NT2/D1 (cell line): ENCODE measurements at places on chromosomes 11 and 22.
A peak's percentile ranks its signal among the peaks of the same experiment; 100 is the strongest.

DNA sequence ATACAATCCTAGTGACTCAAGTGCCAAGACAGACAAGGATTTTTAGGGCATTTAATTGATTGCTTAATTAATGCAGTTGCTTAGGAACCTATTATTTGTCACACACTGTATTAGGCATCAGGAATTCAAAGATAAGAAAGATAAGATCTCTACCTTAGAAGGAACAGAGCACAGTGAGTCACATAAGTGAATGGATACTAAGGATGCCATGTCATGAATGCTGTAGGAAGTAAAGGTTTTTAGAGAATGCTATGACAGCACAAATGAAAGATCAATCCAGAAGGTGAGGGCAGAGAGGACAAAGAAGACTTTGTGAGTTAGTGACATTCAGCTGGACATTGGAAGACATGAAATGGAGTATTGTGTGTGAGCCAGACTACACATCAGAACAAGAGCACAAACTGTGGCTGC, 147.9 kb upstream of the DDI1 start:
- DNase-seq = no peak

DNA sequence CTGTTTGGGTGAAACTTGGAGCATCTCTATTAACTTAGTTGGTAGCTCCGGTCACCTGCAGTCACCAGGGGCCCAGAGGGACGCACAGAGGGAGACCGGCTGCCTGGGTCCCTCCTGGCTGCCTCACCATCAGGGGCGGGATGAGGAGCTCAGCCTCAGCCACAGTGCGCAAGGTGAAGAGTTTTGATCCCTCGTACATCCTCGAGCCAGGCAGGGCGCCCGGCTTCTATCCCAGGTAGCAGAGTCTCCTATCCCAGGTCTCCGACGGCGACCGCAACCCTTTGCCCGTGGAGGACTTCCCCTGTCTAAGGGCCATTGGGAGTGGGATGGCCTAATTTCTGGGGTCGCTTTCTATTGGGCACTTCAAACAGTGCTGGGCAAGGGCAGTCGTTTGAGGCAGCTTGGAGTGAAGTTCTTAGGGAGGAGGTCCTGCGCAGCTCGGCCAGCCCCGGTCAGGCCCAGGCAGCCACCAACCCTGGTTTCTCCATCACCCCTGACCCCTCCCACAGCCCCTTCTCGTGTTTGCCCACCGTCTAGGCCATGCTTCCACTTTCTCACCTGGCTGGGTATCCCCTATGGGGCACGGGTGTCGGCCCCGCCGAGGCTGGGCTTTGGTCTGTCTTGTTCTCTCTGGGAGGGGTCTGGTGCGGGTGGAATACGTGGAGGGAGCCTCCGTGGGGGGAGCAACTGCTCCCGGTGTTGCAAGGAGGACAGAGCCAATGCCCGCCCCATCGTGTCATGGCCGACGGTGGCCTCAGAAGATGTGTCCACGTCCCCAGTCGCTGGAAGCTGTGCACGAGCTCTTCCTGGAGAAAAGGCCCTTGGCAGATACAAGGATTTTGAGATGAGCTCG, 3.6 kb upstream of the MRGPRG start:
- DNase-seq = no peak

GRCh38 chr11:60301178-60301577, 20.7 kb downstream of the MS4A4A start:
- no peak for DNase-seq

DNA sequence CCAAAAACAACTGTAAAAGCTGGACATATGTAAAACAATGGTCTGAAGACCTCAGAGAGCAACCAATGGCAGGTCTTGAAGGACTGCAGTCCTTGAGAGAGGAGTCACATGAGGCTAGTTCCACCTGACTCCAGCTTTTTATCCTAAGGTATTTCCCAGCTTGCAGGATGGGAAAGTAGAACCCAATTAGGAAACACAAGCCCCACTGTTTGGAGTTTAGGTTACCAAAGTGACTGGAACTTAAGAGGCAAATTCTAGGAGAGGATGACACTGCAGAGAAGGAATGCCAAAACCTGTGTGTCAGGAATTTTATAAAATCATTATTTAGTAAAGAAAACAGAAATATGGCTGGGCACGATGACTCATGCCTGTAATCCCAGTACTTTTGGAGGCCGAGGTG, 18.4 kb downstream of the OR2AT4 start:
- peak; percentile 15 for DNase-seq

DNA sequence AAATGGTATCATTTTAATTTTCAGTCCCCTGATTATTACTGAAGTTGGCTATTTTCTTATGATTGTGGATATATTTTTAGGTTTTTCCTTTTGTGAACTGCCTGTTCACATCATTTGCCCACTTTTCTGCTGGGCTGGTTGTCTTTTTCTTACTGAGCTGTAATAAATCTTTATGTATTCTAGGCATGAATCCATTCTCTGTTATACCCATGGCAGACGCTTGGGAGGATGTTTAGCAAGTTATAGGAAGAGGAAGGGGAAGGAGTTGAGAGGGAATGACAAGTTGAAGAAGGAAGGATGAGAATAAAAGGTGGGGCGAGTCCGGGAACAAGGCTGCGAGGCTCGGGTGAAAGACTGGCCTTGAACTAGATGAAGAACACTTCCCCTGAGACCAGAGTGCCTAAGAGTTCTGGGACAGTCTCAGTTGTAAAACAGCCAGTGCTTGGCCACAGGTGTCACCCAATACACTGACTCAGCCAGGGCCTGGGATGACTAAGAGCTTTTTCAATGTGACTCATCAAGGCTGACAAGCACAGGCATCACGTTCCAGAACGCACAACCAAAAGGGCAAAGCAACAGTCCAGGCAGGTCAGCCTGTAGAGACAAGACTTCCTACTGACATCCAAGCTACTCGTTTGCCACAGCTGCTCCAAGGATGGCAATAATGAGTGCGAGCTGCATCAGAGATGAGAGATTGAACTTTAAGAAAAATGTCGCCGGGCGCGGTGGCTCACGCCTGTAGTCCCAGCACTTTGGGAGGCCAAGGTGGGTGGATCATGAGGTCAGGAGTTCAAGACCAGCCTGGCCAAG, 35.2 kb downstream of the LRFN4 start:
- DNase-seq = peak; percentile 50

DNA sequence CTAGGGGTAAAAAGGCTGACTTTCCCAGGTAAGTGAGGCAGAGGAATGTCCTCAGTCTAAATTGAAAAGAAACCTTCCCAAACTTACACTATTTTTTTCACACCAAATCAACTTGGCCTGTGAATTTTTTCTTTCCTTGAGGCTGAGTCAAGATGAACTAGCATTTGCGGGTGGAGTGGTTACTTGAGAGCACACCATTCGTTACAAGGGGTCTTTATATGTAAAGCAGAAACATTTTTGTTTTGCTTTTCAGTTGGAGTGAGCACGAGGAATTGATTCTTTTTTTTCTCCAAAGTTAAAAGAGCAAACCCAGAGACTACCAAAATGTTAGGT, 36.4 kb downstream of the MAML2 start:
- DNase-seq = no peak

- no peak for DNase-seq
These were observed 7.8 kb upstream of the NAA40 start for GRCh38 chr11:63931045-63931444.

GRCh38 chr11:130699561-130699960, 216.7 kb downstream of the SNX19 start:
- no peak for DNase-seq

- no peak for DNase-seq
These were observed 284.8 kb downstream of the ETS1 start for GRCh38 chr11:128302425-128303186.

DNA sequence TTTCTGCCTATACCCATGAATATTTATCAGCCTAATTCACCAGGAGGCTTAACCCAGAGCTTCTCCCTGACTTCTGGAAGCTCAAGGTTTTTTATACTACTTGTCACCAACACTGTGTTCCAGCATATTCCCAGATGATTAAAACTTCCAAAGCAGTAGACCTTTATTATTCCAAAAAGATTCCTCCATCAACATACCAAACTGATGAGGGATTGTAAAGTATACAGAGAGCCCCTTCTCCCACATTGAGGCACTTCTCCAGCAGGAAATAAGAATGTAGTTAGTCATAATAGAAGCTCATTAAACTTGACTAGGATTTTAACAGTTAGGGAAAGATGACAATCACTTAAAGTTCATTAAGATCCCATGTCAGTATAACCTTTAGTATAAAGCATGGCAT, 51.4 kb upstream of the CEP126 start:
- no peak for DNase-seq

DNA sequence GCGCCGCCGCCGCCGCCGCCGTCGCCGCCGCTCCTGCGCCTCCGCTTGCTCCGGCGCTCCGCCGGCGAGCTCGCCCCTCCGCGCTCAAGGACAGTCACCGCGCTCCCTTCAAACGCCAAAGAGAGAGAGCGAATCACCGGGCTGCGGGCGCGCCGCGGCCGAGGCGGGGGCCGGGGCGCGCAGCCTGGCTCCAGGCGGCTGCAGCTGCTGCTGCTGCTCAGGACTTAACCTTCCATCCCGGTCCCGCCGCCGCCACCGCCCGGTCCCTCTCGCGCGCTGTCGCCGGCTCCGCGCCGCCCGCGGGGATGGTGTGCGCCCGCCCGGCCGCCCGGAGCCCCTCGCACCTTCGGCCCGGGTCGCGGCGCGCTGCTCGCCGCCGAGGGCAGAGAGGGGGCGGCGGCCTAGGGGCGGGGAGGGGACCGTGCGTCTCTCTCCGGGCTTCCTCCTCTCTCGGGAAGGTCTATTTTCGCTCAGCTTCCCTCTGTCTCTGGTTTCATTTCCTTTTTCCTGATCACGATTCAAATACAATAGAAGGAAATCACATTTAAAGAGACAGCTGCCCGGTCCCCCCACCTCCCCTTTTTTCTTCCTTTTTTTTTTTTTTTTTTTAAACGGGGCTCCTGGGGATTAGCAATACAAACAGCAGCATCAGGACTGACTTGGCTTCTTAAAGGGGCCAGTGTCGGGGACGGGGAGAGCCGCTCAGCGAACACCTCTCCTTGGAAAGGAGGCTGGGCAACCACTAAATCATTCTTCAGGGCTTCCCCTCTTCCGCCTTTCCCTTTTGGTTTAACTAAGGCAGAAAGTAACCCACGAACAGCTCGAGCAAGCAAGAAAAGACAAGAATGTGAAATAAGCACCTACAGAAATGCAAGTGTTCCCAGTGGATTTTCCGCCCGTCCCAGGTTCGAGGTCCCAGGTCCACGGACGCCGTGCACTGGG, 22.1 kb downstream of the LMO2 start:
- DNase-seq = no peak

- DNase-seq = no peak
These were observed 55.8 kb downstream of the ELFN2 start for GRCh38 chr22:37371491-37371890.

- DNase-seq = no peak
These were observed 13.7 kb downstream of the BIRC2 start for GRCh38 chr11:102360681-102361080.

- DNase-seq = no peak
These were observed 406.5 kb upstream of the SYN3 start for GRCh38 chr22:33464698-33465097.

DNA sequence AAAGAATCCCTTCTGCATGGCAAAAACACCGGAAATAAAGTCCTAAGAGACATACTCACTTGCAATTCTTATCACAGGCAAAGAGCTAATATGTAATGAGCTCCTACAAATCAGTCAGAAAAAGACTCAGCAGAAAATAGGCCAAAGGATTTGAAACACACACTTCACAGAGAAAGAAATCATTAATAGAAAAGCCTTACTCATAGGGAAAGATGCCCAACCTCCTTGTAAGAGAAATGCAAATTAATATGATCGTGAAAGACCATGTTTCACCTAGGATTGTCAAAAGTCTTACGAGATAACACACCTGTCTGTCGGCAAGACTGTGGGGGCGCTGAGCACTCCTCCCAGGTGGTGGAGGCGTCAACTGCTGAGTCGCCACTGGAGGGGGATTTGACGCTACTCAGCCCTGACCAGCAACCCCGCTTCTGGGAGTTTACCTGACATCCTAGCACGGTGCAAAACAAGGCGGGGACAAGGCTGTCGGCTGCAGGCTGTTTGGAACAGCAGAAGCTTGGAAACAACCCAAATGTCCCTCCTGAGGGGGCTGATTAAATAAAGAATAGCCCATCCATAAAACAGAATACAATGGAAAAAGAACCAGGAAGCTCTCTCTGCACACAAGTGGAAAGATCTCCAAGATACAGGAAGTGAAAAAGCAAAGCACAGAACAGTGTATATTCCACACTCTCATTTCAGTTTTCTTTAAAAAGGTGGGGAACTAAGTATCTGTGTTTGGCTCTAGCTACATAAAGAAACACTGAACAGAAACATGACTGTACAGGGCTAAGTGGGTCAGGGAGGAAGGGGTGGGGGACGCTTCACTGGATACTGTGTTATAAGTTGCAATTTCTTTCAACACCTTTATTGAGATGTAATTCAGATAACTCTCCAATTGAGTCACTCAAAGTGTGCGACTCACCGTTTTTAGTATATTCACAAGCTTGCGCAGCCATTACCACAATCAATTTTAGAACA, 11.5 kb downstream of the CSNK1E start:
- no peak for DNase-seq

DNA sequence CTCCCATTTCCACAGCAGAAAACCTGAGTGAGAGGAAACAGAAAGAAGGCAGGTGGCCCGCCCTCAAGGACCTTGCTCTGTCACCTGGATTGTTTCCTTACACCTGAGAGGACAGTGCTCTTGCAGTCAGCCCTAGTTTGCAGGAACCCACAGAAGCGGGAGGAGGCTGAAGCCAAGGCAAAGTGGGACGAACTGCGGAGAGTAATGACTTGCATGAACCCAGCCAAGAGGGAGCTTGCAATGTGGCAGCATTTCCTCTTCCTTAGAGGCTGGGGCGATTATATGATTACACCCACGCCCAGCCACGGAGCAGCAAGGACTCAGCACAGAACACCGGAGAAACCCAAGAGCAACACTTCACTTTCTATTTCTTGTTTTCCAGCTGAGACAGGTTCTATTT, 102.6 kb downstream of the SPON1 start:
- no peak for DNase-seq

DNA sequence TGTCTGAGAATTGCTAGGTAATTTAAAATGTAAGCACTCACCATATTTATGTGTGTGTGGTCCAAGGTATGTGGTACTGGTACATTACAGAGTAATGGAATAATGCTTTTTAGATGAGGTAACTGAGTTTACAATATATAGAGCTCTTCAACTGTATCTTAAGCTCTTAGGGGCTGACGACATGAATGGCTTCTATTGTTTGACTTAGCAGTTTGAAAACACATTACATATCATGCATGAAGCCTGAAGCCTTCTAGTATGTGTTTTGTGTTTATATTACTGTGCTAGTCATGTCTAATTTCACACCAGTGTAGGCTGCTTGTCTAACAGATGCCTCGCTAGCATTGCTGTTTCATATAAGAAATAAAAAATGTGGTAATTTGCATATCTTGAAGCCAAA, 37.2 kb downstream of the GAS2 start:
- DNase-seq = no peak

DNA sequence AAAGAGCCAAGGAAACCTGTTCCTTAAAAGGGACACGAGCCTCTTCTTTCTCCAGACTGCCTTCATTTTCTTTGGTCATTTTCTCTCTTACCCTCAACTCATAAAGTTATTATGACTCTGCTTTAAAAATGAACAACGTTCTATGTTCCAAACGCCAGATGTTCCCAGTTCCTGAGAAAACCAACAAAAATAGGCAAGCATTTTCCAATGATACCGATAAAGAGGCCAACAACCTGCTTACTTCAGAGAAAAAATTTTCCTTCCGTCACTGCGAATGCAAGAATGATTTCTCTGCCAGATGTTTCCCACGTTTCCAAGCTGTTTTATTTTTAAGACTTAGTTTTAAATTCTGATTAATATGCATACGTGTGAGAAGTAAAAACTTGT, 315 bp upstream of the TRPC6 start:
- no peak for DNase-seq

- no peak for DNase-seq
These were observed 30.9 kb downstream of the MTMR2 start for GRCh38 chr11:95892892-95893570.

- no peak for DNase-seq
These were observed 54.6 kb upstream of the TOP3B start for GRCh38 chr22:22037229-22037628.
